Endothelial cell (in vitro differentiated cells): ENCODE measurements at places on chromosomes 5 and 9. TPM values are rescaled to one million over a fixed set of nuclear protein-coding genes. Genes with fewer than 3 reads are reported as not detected.

The RHOBTB3 gene
- total RNA-seq: 22.8 TPM

The PCYOX1L gene
- 18.3 TPM for total RNA-seq

The PCDHGB4 gene
- total RNA-seq: 13.2 TPM

The CCDC112 gene
- total RNA-seq: 7.2 TPM

The APBA1 gene
- total RNA-seq: 8.4 TPM

The INSYN2B gene
- 4.5 TPM for total RNA-seq

- no peak for DNase-seq
- no peak overlapping the region for H3K27ac ChIP-seq
- peaks cover 65% of the 10 kb centered on the region for H3K36me3 ChIP-seq
- peaks cover 27% of the 10 kb centered on the region for H3K4me1 ChIP-seq
Measured at GRCh38 chr5:180852495-180852894, 8.6 kb downstream of the ZFP62 start.

- H3K36me3 ChIP-seq: peaks cover 11% of the 10 kb centered on the region
- peak overlapping the region; percentile 9 for H3K27ac ChIP-seq
- no peak for DNase-seq
- H3K4me3 ChIP-seq: no peak overlapping the region
- H3K27me3 ChIP-seq: peaks cover 22% of the 10 kb centered on the region
Measured at GRCh38 chr5:179224741-179225140, 120.5 kb downstream of the ADAMTS2 start.

DNA sequence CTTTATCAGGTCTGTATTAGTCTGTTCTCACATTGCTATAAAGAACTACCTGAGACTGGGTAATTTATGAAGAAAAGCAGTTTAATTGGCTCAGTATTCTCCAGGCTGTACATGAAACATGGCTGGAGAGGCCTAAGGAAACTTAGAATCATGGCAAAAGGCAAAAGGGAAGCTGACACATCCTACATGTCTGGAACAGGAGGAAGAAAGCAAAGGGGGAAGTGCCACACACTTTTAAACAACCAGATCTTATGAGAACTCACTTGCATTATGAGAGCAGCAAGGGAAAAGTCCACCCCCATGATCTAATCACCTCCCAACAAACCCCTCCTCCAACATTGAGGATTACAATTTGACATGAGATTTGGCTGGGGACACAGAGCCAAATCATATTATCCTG lies 132.1 kb downstream of the PCSK1 start:
- no peaks in the 10 kb centered on the region for H3K36me3 ChIP-seq
- DNase-seq: no peak
- no peaks in the 10 kb centered on the region for H3K4me1 ChIP-seq
- H3K4me3 ChIP-seq: no peak overlapping the region
- peaks cover 2% of the 10 kb centered on the region for H3K27me3 ChIP-seq
- no peak overlapping the region for H3K27ac ChIP-seq

DNA sequence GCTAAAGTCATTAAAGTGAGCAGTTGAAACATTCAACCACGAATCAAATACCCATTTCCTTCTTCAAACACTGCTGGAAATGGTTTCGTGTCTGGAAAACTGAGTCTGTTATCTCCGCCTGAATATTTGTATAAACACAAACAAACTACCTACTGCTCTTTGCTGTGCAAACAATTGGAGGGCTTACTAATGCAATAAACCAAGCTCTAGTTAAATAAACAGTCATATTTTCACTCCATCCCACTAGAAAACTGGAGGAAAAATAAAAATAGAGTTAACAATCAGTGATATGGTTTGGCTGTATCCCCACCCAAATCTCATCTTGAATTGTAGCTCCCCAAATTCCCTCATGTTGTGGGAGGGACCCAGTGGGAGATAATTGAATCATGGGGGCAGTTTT lies 397.6 kb downstream of the RASEF start:
- H3K27me3 ChIP-seq: no peaks in the 10 kb centered on the region
- H3K4me3 ChIP-seq: no peak overlapping the region
- no peaks in the 10 kb centered on the region for H3K36me3 ChIP-seq
- DNase-seq: no peak
- no peaks in the 10 kb centered on the region for H3K4me1 ChIP-seq
- H3K27ac ChIP-seq: no peak overlapping the region

DNA sequence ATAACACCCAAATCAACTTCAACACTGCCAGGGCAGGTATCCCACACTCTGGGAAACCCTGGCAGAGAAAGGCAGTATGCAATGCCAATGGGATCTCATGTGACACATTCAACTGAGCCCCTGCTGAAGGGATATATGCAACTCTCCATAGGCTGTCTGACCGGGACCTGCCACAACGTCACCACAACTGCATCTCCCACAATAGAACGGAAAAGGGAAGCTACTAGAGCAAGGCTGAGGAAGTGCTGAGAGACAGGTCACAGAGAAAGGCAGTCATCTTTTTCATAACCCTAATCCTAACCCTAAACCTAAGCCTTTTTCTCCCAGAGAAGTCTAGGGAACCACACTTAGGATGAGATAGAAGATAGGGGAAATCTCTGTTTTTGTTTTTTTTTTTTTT lies 345.9 kb upstream of the CD180 start:
- no peaks in the 10 kb centered on the region for H3K4me1 ChIP-seq
- no peak for DNase-seq
- no peaks in the 10 kb centered on the region for H3K36me3 ChIP-seq
- H3K4me3 ChIP-seq: no peak overlapping the region

- H3K4me3 ChIP-seq: no peak overlapping the region
- H3K4me1 ChIP-seq: peaks cover 13% of the 10 kb centered on the region
- H3K36me3 ChIP-seq: no peaks in the 10 kb centered on the region
- DNase-seq: no peak
- peak overlapping the region; percentile 16 for H3K27ac ChIP-seq
Measured at GRCh38 chr9:17824191-17824590, 245.3 kb downstream of the SH3GL2 start.

DNA sequence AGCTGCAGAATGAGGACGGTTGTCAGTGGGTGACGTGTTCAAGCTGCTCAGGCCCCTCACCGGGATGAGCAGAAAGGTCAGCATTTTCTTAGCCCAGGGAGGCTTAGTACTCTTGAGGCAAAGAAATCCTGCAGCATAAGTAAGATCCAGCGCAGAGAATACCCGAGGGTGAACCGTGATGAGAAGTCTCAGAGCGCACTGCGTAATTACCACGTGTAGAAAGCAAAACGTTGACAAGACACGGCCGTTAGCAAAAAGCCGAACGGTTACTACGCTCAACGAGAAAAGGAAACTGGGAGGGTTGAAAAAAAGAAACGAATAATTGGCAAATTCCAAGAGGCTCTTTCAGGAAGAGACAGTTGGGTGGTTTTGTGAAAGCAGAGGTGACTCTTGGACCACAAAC lies 104.0 kb downstream of the COL23A1 start:
- peaks cover 2% of the 10 kb centered on the region for H3K27me3 ChIP-seq
- H3K4me3 ChIP-seq: peak overlapping the region; percentile 1
- peaks cover 22% of the 10 kb centered on the region for H3K4me1 ChIP-seq
- no peak for DNase-seq

DNA sequence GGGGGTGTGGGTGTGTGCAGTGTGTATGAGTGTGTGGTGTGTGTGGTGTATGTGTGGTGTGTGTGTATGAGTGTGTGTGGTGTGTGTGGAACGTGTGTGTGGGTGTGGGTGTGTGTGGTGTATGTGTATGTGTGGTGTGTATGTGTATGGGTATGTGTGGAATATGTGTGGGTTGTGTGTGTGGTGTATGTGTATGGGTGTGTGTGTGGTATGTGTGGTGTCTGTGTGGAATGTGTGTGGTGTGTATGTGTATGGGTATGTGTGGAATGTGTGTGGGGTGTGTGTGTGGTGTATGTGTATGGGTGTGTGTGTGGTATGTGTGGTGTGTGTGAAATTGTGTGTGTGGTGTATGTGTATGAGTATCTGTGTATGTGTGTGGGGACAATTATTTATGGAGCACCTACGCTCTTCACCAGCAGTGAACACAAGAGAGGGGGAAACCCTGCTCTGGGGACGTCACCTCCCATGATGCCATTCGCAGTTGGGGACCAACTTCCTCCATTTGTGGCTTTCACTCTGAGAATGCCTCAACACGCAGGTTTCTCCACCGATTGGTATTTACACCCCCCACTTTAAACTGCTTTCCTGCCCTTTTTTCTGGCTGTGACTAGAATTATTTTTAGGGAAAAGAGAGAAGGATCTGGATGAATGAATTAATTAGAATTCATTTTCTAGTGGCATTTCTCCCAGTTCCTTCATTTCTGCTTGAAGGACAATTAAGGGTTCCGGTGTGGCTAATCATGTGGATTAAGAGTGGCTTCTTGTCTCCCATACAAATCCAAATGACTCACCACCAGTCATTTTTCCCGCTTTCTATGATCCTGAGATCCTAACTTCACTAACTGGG lies 238.1 kb downstream of the ROR2 start:
- peaks cover 2% of the 10 kb centered on the region for H3K27me3 ChIP-seq
- H3K4me3 ChIP-seq: no peak overlapping the region
- no peak overlapping the region for H3K27ac ChIP-seq
- DNase-seq: no peak
- H3K36me3 ChIP-seq: no peaks in the 10 kb centered on the region
- H3K4me1 ChIP-seq: no peaks in the 10 kb centered on the region

DNA sequence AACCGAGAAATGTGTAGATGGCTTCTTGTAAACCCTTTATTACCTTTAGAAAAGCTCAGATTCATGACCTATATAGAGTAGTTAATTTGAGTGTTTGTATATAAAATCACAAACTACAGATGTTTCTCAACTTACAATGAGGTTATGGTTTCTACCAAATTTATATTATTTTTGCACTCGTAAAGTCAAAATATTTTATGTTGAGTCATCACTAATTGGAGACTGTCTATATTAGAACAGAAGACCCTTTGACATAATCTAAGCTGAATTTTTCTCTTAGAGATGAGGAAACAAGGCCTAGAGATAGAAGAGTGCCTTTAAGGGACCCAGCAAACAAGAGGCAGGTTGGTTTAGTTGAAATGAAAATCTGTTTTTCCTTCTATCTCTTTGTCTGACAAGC lies 20.0 kb upstream of the NMUR2 start:
- no peak overlapping the region for H3K27ac ChIP-seq
- H3K4me3 ChIP-seq: no peak overlapping the region
- no peak for DNase-seq

DNA sequence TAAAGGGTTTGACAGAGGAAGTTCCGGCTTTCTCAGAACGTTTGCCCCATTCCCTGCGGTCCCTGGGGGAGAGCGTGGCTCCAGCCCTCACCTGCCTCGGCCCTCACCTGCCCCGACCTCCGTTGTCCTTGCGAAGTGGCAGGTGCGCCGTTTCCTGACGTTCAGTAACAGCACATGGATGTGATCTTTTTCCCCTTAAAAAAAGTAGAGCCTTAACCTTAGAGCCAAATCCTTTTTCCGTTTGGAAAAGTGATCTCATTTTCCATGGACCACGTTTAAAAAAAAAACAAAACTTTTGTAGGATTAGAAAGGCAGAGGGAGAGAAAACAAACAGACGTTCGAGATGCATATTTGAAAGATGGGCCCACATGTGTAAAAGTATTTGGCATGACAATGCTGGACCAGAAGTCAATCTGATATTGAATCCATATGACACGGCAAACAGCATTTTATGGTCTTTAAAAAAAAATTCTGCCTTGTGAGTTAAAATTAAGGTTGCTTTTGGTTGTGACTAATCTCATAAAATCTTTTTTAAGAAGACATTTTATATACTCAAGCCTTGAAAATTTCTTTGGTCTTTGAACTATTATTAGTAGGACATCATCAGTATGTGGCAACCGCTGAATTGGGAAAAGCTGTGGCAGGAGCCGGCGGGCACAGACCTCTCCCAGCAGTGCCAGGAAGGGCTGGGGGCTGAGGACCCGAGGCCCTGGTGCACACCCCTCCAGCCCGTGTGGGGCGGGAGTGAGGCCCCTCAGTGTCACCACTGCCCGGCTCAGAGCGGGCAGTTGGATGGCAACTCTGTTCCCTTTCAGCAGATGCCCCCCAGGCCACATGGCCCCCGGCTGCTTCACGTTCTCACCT lies 42.5 kb upstream of the EXOC3 start:
- peaks cover 9% of the 10 kb centered on the region for H3K27me3 ChIP-seq
- no peak for DNase-seq
- peak overlapping the region; percentile 95 for H3K27ac ChIP-seq

GRCh38 chr5:123460296-123460729 lies 37.1 kb upstream of the CEP120 start:
- DNase-seq: no peak
- no peak overlapping the region for H3K27ac ChIP-seq

DNA sequence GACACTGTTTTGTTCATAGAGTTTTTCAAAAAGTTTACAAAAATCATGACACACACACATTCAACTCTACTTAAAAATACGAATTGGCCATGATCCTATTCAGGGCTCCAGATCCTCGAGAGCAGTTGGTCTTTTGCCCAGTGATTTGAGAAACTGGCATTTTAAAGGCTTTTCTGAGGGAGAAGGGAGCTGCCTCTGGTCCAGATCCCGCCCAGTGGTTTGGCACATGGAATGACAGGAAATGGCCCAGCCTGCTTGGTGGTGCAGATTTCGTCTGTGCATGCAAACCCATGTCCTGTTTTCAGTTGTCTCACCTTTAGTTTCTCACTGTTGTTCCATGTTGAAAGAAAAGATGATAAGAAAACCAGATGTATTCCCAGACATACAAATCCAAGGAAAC lies 3.6 kb downstream of the CAMK4 start:
- H3K36me3 ChIP-seq: peaks cover 3% of the 10 kb centered on the region
- DNase-seq: peak; percentile 37
- peaks cover 55% of the 10 kb centered on the region for H3K4me1 ChIP-seq
- no peak overlapping the region for H3K4me3 ChIP-seq
- peaks cover 6% of the 10 kb centered on the region for H3K27me3 ChIP-seq

- peaks cover 4% of the 10 kb centered on the region for H3K27me3 ChIP-seq
- no peak for DNase-seq
- no peak overlapping the region for H3K4me3 ChIP-seq
- peaks cover 4% of the 10 kb centered on the region for H3K36me3 ChIP-seq
- H3K4me1 ChIP-seq: peaks cover 13% of the 10 kb centered on the region
Measured at GRCh38 chr9:88995200-88995577, 3.9 kb downstream of the S1PR3 start.

- no peak overlapping the region for H3K27ac ChIP-seq
- H3K36me3 ChIP-seq: no peaks in the 10 kb centered on the region
- DNase-seq: no peak
Measured at GRCh38 chr5:132549576-132549975, 6.3 kb upstream of the IL5 start.

DNA sequence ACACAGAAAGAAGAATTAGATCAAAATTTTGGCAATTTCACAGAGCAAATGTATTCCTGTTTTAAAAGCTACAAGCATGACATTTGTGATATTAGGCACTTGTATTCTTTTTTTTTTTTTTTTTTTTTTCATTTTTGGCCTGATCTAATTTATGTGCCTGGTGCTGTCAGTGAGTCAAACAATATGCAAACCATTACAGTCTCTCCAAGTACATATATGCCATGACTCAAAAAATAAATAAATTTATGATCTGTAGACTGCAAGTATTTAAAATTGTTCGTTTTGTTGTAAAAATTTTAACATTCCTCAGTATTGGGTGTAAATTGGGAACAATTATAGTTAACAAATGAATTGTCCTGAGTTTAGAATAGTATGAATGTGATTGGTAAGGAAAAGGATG lies 51.4 kb downstream of the CDH9 start:
- no peak overlapping the region for H3K4me3 ChIP-seq
- no peak overlapping the region for H3K27ac ChIP-seq
- DNase-seq: no peak
- no peaks in the 10 kb centered on the region for H3K27me3 ChIP-seq
